ENCODE measurements at places on chromosomes 4 and X.

- DNase-seq: no peak
Measured at GRCh38 chr4:106766519-106766918, 269.6 kb downstream of the DKK2 start.

DNA sequence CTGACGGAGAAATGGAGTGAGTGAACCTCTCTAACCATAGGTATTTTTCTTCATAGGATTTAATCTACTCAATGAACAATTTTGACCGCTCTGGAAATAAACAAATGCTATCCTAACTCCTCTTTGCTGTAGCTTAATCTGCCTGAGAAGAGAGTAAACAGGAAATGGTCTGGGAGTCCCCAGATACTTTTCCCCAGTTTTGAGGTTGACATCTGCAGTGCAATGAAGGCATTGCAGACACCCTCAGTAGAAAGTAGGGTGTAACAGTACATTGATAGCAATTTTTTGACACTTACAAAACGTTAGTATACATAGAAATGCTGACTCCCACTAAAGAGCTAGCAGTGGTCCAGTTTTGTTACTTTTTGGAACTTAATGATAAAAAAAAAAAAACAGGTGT lies 495.9 kb upstream of the FAM241A start:
- DNase-seq: no peak

- no peak for DNase-seq
Measured at GRCh38 chr4:156346959-156347385, 393.3 kb upstream of the CTSO start.

- DNase-seq: peak; percentile 12
Measured at GRCh38 chrX:43882294-43882681, at the start of gene MAOB. MAOB (minus strand) TSS chrX:43882450; CDS start chrX:43882299, 151 bp downstream.

DNA sequence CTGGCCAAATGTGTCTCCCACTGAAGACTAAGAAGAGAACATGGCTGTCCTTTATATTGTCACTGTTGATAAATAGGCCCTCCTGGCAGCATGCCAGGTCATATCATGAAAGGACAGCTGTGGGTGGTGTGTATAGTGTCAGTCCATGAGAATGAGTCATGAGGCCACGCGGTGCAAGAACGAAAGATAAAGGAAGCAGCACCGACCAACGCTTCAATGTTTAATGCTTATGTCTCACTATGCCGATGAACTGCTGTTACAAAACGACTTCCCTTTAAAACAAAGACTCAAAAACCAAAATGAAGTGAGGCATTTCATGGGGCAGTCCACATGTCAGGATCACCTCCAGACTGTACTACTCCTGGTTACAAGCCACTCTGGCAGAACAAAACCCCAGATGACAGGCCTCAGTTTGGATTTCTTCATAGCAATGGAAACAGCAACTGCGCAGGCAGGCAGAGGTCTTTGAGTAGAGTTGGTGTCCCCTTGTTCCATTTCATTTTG lies 5.2 kb upstream of the TCEANC start:
- DNase-seq: peak; percentile 35

GRCh38 chr4:151862766-151863165 lies 102.0 kb upstream of the GATB start:
- DNase-seq: no peak

- no peak for DNase-seq
Measured at GRCh38 chr4:148810461-148810860, 368.2 kb upstream of the NR3C2 start.

DNA sequence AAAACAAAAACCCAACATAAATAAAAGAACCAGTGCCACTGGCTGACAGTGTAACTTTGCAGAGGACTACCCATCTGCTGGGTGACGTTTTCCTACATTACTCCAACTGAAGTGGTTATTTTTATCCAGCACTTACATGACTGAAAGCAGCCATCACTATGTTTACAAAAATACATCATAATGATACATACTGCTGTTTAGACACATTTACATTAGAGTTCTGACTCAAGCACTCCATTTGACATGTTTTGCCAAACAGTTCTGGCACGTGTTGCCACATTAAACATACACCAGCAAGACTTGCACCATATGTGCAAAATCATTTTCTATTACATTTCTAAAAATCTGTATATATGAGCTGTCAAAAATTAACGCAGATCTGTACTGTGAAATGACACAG lies 39.6 kb downstream of the BEND4 start:
- no peak for DNase-seq

DNA sequence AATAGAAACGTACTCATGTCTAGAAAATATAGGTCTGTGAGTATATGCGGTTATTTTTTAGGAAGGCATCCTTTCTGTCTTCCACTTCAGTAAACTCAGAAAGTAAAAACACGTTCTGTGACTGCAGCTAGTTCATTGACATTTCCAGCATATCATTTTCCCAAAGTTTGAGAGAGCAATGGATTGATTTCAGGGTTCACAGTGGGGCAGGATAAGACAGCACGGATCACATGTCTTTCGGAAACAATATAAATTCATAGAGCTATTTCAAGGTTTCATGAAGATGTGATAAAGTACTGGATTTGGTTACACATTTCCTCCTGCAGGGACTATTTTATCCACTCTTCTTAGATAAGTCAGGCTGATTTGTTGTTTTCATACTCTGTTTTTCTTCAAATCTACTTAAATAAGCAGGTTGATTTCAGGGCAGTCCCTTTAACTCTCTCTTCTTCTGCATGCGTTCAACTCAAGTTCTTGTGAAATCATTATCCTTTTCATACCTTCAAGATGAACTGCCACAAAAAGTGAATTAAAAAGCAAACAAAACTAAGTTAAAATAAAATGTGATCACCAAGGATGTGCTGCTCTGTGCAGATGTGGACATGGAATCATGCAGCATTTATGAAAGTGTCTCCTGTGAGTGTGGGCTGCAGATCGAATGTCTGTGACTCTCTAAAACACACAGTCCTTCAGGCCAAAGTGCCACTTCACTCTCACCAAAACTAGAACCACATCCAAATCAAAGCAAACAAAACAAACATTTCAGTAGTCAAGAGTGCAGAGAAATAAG lies 187.7 kb downstream of the UNC5C start:
- DNase-seq: no peak

- no peak for DNase-seq
Measured at GRCh38 chr4:51942108-51942832, 77.9 kb downstream of the LRRC66 start.

GRCh38 chrX:124018023-124018422 lies 56.5 kb downstream of the STAG2 start:
- no peak for DNase-seq

GRCh38 chrX:20067709-20068561 lies 48.8 kb downstream of the MAP7D2 start:
- no peak for DNase-seq

GRCh38 chr4:163495900-163496299 lies 1.4 kb downstream of the TMA16 start:
- no peak for DNase-seq

- DNase-seq: no peak
Measured at GRCh38 chr4:76058888-76059426, 15.6 kb upstream of the ART3 start.

GRCh38 chr4:34720571-34720970 lies 1523.7 kb downstream of the ARAP2 start:
- no peak for DNase-seq

GRCh38 chr4:86271057-86271456 lies 88.8 kb downstream of the MAPK10 start:
- DNase-seq: no peak

DNA sequence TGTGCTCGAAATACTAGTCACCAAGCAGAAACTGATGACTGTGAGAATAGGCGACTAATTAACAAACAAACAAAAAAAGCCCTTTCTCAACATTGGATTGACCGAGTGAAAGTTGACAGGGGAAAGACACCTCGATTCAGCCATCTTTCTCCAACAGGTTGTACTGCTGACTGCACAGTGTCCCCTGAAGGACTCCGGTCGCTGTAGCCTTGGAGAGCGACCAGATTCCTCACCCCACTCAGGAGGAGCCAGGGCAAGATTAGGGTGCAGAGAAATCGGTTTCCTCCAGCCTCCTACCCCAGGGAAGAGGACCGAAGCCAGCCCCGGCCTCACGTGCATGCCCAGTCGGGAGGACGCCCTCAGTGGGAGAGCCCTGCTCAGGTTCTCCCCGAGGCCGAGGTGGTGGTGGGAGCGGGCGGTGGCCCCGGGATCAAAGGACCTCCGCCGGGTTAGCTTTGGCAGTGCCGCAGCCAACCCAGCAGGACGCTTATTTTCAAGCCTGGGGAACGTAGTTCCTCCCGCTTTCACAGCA lies 1.1 kb upstream of the RAP1GDS1 start:
- DNase-seq: peak; percentile 7

DNA sequence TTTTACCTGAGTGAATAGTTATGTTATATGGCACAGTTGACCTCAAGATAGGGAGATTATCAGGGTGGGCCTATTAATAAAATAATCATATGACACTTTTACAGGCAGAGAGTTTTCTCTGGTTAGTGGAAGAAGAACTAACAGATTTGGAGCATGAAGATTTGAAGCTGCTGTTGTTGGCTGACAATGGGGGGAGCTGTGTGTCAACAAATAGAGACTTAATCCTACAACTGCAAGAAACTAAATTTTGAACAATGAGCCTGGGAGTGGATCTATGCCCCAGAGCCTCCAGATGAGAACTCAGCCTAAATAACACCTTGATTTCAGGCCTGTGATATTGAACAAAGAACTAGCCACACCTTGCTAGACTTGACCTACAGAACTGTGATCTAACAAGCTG lies 7.2 kb upstream of the CCSER1 start:
- no peak for DNase-seq

DNA sequence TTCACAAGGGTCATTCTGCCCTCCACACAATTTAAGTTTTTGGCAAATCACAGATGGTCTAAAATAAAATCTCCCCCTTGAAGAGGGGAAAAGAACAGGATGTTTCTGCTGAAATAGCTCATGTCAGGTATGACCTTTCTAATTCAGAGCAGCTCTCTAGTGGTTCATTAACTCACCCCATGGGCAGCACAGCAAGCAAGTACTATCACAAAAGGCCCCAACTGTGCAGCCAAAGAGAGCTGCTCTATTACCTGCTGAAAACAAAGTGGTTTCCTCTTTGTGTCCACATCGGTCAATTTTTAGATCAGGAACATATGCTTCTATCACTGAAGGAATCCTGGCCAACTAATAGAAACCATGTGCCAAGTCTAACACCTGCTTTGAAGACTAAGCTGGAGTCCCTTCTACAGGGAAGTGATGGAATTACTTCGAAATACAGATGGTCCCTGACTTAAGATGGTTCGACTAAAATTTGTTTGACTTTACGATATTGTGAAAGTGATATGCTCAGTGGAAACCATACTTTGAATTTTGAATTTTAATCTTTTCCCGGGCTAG lies 164.3 kb downstream of the ENOX2 start:
- DNase-seq: no peak

Data from stimulated activated CD8-positive, alpha-beta memory T cell treated with anti-CD3 and anti-CD28 coated beads, Interleukin-15, amount 100 ng/mL, for 48 hours (primary cell).